T-helper 2 cell treated with Interferon-gamma antibody and Interleukin-4, amounts not matched to agents 5 μg/mL and 100 μg/mL, for 36 hours (primary cell): ENCODE measurements at places on chromosomes 7 and 10.
A peak's percentile ranks its signal among the peaks of the same experiment; 100 is the strongest.

- no peak overlapping the region for H3K27ac ChIP-seq
- no peaks in the 10 kb centered on the region for H3K36me3 ChIP-seq
- H3K4me3 ChIP-seq: no peak overlapping the region
- no peaks in the 10 kb centered on the region for H3K4me1 ChIP-seq
- no peak for DNase-seq
Observed at GRCh38 chr7:106001886-106002285, 38.8 kb downstream of the CDHR3 start.

DNA sequence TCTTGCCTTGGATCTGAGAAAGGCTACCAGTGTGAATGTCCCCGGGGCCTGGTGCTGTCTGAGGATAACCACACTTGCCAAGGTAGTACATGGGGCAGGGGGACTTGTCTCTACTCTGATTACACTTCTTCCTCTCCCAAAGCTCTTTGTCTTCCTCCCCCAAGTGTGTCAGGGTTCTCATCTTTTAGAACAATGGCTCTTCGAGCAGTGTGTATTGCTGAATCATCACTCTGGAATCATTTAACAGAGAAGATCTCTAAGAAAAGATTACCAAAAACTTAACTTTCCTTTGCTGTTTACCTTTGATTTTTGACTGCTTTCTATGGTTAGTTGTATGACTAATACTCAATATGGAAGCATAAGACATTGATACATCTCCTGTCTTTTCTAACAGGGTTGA, 18.2 kb downstream of the OIT3 start:
- DNase-seq: no peak
- H3K27me3 ChIP-seq: peaks cover 2% of the 10 kb centered on the region
- no peak overlapping the region for H3K4me3 ChIP-seq

DNA sequence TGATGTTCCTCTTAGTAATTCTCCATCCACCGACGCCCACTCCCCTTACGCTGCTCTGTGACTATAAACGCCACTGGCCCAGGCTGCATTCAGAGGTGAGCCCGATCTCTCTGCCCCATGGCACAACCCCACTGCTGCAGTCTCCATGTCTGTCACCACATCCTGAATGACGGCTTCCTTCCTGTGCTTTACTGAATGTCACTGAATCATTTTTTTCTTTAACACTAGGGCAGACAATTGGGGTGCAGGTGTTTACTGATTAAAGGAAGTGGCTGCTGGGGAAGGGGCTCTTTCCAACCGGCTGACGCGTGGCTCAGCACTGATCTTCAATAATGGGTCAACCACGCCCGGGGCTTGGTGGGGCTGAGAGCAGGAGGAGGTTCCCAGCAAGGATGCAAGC, 208.3 kb downstream of the USP6NL start:
- peaks cover 43% of the 10 kb centered on the region for H3K4me1 ChIP-seq

DNA sequence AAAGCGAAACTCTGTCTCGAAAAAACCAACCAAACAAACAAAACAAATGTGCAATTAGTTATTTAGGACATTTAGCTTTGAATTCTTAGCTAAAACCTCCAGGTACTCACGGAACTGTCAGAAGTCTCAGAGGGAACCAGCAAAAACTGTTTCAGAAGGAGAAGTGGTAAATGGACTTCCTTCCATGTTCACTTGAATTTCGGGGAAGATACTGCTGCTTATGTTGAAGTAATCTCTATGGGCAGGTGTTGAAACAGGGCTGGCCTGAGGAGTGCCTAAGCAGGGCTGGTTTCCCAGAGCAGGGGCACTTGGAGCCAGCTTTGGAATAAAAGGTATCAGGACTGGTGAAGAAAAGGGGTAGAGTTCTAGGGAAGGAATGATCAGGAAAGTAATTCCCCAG, 2.4 kb upstream of the EXOC6 start:
- H3K4me1 ChIP-seq: peaks cover 32% of the 10 kb centered on the region
- H3K27me3 ChIP-seq: no peaks in the 10 kb centered on the region
- no peak for DNase-seq
- H3K4me3 ChIP-seq: no peak overlapping the region
- peaks cover 2% of the 10 kb centered on the region for H3K36me3 ChIP-seq

DNA sequence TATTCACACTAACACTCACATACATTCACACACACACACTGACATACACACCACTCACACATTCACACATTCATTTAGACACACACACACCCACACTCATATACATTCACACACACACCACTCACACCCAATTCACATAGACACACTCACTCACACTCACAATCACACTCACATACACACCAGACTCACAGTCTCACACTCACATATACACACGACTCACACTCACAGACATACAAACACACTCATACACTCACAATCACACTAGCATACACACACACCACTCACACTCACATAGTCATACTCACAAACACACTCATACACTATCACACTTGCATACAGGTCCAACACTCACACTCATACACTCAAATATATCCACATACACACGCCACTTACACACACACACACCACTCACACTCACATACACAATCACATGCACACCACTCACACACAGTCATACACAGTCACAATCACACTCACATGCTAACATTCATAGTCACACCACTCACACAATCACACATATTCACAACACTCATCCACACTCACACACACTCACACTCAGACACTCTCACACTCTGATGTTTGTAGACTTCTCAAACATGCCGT, 312.6 kb downstream of the SFMBT2 start:
- no peak for DNase-seq
- H3K4me3 ChIP-seq: no peak overlapping the region
- no peak overlapping the region for H3K27ac ChIP-seq
- no peaks in the 10 kb centered on the region for H3K4me1 ChIP-seq

GRCh38 chr10:6013413-6014192, 36.3 kb upstream of the IL15RA start:
- H3K27ac ChIP-seq: no peak overlapping the region
- peaks cover 36% of the 10 kb centered on the region for H3K4me1 ChIP-seq

DNA sequence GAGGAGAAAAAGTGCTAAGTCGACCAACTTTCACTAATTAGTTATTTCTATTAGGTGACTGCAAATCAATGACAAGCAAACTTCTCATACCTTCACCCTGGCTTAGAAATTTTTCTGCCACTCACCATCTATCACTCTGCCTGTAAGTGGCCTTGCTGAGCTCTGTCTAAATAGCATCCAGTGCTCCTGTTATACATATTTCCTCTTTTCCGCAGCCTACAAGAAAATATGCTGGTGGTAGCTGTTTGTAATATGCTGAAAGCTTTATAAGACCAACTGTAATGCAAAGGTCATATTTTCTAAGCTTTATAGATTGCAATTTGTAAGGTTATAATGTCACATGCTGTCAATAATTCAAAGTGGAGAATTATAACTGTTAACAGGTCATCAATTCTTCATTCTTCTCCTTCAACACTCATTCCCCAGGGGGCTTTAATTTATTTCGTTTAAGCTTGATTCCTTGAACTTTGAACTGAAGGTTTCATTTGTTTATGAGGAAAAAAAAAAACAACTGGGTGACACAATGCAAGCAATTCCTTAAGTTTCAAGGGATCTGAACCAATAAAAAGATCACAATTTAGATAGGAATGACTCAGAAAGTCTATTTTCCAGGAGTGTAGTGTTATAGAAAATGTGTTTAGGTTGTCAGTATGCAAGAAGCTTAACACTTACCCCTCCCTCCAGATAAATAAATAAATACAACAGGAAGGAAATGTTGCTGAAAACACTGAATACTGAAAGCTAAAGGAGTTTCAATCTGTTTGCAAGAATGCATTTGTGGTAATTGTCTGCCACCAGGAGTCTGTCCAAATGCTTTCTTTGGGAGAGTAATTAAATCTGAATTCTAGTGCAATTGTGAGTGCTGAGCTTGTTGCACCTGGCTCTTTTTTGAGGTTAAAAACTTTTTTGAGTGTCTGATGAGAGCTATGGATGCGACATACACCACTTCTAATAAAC, 183.7 kb downstream of the SORCS1 start:
- no peaks in the 10 kb centered on the region for H3K4me1 ChIP-seq
- H3K4me3 ChIP-seq: no peak overlapping the region
- no peaks in the 10 kb centered on the region for H3K27me3 ChIP-seq

GRCh38 chr10:5659702-5660528, 6.5 kb downstream of the ASB13 start:
- no peak overlapping the region for H3K27ac ChIP-seq
- H3K4me3 ChIP-seq: no peak overlapping the region
- no peaks in the 10 kb centered on the region for H3K36me3 ChIP-seq
- H3K27me3 ChIP-seq: no peaks in the 10 kb centered on the region

GRCh38 chr10:11823122-11823988, at the start of gene PROSER2:
Gene PROSER2, plus strand, starts transcription at chr10:11823356. Its CDS starts 28,722 bp downstream, at chr10:11852078.
- no peaks in the 10 kb centered on the region for H3K36me3 ChIP-seq
- peak; percentile 10 for DNase-seq
- no peak within 1 kb of the TSS for H3K27ac ChIP-seq

DNA sequence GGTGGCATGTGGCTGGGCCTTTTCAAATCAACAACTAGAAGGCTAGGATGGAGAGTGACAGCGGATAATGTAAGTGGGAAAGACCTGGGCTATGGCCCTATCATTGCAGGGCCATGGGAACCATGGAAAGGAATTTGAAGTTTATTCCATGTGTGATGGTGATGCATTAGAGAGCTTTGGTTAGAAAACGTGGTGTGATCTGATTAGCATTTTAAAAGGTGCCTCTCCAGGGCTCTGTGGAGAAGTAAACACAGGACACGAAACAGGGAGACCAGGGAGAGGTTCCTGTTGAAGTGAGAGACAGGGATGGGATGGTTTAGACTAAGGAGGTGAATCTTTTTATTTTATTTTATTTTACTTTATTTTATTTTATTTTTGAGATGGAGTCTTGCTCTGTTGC, 749.5 kb downstream of the GATA3 start:
- H3K4me3 ChIP-seq: no peak overlapping the region
- no peak overlapping the region for H3K27ac ChIP-seq
- H3K36me3 ChIP-seq: peaks cover 5% of the 10 kb centered on the region
- H3K4me1 ChIP-seq: peaks cover 4% of the 10 kb centered on the region

DNA sequence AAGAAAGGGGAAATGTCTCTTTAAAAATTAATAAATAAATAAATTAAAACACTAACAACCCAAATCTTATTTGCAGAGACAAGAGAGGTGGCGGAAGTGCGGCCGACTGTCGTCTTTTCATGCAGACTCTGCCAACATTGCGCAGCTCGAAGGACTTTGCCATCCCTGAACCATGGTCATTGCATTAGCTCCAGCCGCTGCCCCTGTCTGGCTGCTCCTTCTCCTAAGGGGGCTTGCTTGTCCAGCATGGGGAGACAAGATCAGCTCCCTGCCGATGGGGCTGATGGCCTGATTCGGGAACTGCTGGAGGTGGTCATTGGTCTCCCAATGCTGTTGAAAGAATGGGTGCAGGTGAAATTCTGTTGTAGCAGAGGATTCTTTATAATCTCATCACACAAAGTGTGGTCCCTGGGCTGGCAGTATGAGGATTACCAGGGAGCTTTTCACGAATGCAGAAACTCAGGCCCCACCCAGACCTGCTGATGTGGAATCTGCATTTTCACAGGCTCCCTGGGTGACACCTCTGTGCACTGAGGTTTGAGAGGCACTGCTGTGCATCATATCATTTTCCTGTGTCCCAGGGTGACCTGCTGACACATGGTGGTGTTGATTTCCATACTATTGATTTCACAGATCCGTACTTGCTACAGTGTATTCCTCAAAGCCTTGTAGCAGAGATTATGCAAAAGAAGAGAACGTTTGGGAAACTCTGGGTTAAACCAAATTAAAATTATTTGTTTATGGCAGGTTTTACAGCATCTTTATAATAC, 172.4 kb upstream of the ZMIZ1 start:
- peaks cover 2% of the 10 kb centered on the region for H3K27me3 ChIP-seq
- no peak overlapping the region for H3K4me3 ChIP-seq

DNA sequence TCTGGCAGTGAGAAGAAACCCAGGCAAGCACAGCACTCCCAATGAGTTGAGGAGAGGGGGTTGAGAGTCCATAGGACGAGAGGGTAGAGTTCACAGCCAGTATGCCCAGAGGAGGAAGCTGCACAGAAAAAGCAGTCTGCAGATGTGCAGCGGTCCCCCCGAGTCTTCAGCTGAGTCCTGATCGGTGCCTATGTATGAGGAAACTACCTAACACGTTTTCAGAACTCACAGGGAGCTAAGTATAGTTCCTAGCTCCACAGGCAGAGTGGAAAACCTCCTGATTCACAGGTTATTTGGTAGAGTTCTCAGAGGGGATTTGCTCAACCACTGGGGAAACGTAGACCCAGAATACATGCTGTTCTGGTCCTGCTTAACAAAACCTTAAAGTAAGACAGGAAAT, 271.3 kb upstream of the CNTNAP2 start:
- no peaks in the 10 kb centered on the region for H3K36me3 ChIP-seq
- no peak overlapping the region for H3K27ac ChIP-seq
- no peaks in the 10 kb centered on the region for H3K4me1 ChIP-seq
- H3K27me3 ChIP-seq: no peaks in the 10 kb centered on the region

GRCh38 chr10:78515873-78516153, 482.1 kb downstream of the RPS24 start:
- peaks cover 5% of the 10 kb centered on the region for H3K27me3 ChIP-seq
- H3K4me3 ChIP-seq: no peak overlapping the region
- no peaks in the 10 kb centered on the region for H3K36me3 ChIP-seq
- H3K27ac ChIP-seq: no peak overlapping the region

DNA sequence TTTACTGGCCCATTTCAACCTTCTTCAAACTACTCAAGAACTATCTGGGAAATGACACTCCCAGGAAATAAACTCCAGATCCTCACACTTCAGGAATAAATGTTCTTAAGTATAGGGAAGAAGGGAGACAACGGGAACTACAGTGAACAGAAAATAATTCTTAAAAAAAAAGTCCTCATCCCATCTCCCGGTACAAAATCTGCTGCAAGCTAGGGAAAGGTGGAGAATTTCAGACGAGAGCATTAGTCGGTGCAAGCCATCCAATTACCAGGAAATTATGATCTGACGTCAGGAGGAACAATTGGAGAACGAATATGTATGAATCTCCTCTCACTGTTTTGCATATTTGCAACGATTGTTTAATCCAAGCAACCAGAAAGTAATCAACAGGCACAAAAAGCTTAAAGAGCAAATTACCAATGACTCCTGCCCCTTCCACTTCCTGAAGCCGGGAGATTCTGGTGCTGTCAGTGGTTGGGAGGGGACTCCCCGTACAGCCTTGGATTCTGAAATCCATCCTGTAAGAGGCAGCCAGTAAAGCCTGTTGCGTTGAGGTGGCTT, 15.1 kb upstream of the GATA3 start:
- peaks cover 10% of the 10 kb centered on the region for H3K36me3 ChIP-seq
- H3K4me3 ChIP-seq: peak overlapping the region; percentile 48
- DNase-seq: no peak
- H3K27me3 ChIP-seq: peaks cover 83% of the 10 kb centered on the region
- peak overlapping the region; percentile 62 for H3K27ac ChIP-seq

DNA sequence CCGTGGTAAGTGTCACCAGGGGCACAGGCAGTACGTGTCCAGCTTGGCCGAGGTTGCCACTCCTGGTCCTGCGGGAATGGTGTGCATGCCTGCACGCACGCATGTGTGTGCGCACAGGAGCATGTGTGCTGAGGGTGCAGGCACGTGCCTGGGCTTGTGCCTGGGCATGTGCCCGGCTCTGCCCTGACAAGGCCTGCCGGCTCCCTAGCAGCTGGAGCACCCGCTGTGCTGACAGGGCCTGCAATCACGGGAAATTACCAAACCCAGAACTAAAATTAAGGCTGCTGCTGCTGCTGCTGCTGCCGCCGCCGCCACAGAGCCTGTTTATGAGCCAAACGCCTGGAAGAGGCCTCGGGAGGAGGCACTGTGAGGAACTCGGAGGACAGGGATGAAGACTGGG, 28.7 kb downstream of the GHRHR start:
- H3K27me3 ChIP-seq: peaks cover 2% of the 10 kb centered on the region
- peaks cover 1% of the 10 kb centered on the region for H3K4me1 ChIP-seq
- H3K27ac ChIP-seq: no peak overlapping the region
- H3K36me3 ChIP-seq: no peaks in the 10 kb centered on the region

GRCh38 chr10:89431977-89432376, 17.6 kb downstream of the IFIT5 start:
- H3K4me1 ChIP-seq: no peaks in the 10 kb centered on the region
- no peaks in the 10 kb centered on the region for H3K36me3 ChIP-seq
- H3K27me3 ChIP-seq: peaks cover 66% of the 10 kb centered on the region
